ENCODE measurements at places on chromosomes 16 and 17. TPM values are rescaled to one million over a fixed set of nuclear protein-coding genes. Genes with fewer than 3 reads are reported as not detected.

The CBFA2T3 gene
- total RNA-seq = not detected

The TEKT1 gene
- not detected for total RNA-seq

The SGCA gene
- total RNA-seq = not detected

The SCIMP gene
- not detected for total RNA-seq

The HSF4 gene
- 58.0 TPM for total RNA-seq

The KRT24 gene
- not detected for total RNA-seq

The LITAFD gene
- 0.10 TPM for total RNA-seq

The CA5A gene
- not detected for total RNA-seq

The C16orf89 gene
- not detected for total RNA-seq

The GLIS2 gene
- 6.3 TPM for total RNA-seq

The SMG1 gene
- total RNA-seq = 30.7 TPM

The ZSCAN10 gene
- 0.38 TPM for total RNA-seq

The PYY gene
- total RNA-seq = not detected

The LGALS9B gene
- 1.9 TPM for total RNA-seq
